ENCODE measurements at places on chromosomes 16 and 17.

DNA sequence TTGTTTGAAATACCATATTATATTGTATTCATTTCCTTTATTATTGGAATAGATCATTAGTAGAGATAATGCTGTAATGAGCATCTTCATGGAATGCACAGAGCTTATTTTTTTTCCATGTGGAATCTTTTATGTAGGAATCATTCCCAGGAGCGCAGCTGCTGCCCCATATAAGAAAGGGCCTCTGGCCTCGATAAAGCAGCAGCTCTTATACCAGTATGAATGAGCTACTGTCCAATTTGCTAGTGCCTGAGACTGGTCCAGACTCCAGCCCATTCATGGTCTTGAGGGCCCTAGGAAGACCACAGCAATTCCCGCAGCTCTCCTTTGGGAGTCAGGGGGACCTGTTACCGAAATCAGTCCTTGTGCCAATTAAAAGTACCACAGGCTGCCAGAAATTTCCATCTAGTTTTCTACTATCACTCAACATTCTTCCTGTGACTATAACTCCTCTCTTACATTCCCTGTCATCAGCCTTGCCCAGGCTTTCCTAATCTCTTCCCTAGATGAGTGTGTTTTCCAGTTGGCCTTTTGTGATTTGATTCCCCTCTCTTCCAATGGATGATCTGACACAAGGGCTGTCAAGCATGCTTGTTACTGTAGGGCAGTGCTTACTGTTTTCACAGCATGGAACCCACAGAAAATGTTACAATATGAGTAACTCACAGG is 1.9 kb downstream of the ZNF843 start:
- DNase-seq, result no peak

DNA sequence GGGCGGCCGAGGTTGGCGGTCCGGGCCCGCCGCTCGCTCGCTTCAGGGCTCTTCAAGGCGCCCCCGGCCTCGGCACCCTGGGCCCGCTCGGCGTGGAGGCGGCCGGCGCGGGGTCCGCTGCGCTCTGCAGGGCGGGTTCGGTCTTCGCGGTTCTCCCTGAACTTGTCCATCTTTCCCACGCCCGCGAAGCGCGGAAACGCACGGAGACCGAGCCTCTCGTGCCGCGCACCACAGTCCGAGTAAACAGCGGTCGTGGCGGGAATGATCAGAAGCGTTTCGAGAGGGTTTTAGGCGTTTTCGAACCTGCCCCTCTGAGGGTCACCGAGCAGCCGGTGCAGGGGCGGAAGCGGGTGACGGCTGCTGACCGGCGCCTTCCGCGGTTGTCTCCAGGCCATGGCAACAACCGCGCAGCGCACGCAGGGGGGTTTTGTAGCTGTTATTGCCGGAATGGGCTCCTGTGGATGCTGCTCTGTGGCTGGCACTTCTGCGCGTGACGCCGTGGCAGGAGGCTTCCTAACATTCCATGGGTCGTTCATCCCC is 414 bp downstream of the NARF start:
- DNase-seq, result no peak

GRCh38 chr16:3979070-3979469 is 98.6 kb upstream of the CREBBP start:
- no peak for DNase-seq

DNA sequence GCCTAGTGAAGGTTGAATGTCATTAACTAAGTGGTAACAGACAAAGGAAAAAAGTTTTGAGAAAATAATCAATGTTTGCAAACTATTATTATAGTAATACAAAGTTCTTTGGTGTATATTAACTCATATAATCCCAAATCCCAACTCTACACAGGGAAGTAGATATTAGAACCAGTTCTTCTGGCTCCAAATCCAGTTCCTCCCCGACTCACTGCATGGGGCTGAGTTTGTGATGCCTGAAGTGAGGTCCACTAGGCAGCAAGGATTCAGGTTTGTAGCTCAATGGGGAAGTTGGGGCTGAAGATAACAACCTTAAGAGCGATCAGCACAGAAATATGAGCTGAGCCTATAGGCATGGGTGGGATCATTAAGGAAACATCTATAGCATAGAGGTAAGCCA is 5.6 kb upstream of the SYNRG start:
- DNase-seq, result no peak

GRCh38 chr17:18182978-18183333 is 672 bp upstream of the ALKBH5 start:
- peak; percentile 96 for DNase-seq

DNA sequence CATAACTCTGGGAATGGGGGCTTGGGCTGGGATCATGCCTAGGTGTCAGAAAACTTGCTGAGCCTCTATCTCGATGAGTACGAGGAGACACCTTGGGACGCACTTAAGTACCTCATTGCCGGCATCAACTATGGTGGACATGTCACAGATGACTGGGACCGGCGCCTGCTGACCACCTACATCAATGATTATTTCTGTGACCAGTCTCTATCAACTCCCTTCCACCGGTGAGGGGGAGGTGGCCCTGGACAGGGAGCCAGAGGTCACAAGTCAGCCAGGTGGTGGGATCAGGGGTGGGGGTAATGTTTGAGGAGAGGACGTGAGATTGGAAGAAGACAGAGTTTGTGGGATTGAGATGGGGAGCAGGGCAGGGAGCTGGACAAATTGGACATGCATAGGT is 3.4 kb upstream of the KDM6B start:
- no peak for DNase-seq

DNA sequence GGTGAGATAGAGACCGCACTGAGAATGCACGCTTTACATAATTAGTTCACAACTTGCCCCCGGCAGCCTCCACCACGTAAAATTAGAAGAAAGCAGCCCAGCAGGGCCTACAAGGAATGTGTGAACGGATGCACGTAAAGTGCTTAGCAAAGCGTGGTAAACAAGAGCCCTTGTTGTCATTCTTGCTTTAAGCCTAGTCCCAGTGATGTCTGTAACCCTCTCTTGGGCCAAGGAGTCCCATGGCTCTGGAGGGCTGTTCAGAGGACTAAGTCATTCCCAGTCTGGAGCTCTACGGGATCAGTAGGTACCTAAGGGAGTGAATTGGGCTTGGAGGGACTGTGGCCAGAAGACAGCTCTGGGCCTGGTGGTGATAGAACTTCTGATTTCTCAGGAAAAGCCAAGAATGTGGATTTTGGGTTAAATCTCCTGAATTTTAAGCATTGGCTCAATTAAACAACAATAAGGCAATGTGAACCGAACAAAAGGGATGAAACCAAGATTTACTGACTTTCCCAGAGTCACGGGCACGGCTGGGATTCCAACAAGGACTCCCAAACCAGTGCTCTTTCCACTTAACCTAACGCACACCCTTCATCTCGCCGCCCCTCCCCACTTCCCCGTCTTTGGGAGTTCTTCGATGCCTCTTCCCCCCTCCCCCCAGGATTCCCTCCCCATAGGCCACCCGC is 775 bp upstream of the CHP2 start:
- DNase-seq, result no peak

GRCh38 chr17:48025040-48025903 is 12.3 kb downstream of the COPZ2 start:
- DNase-seq, result peak; percentile 99

DNA sequence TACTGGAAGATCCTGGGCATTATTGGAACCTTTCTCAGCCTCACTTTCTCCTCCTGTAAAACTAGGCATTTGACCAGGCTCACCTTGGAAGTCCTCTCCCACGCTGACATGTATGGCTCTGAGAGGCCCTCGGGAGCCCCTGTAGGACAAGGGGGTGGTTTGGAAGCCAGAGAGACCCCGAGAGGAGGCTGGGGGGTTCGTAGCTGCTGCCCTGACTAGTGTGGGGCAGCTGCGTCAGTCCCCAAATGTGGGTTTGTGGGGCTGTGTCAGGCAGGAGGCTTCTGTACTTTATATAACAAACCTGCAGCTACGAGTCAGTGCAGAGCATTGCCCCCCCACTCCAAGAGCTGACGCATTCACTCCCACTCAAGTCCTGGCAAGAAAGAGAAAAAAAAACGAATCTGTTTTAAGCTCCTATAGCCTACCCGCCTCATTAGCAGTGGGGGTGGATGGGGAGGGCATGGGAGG is 1.8 kb downstream of the CX3CL1 start:
- no peak for DNase-seq

- no peak for DNase-seq
Observed at GRCh38 chr16:51716195-51716594, 565.1 kb upstream of the SALL1 start.

GRCh38 chr16:424033-424622 is 1.3 kb upstream of the RAB11FIP3 start:
- no peak for DNase-seq

- DNase-seq, result peak; percentile 79
Observed at GRCh38 chr17:8072729-8073461, 14.6 kb downstream of the ALOX12B start.

GRCh38 chr17:72238157-72238673 is 117.4 kb downstream of the SOX9 start:
- no peak for DNase-seq

DNA sequence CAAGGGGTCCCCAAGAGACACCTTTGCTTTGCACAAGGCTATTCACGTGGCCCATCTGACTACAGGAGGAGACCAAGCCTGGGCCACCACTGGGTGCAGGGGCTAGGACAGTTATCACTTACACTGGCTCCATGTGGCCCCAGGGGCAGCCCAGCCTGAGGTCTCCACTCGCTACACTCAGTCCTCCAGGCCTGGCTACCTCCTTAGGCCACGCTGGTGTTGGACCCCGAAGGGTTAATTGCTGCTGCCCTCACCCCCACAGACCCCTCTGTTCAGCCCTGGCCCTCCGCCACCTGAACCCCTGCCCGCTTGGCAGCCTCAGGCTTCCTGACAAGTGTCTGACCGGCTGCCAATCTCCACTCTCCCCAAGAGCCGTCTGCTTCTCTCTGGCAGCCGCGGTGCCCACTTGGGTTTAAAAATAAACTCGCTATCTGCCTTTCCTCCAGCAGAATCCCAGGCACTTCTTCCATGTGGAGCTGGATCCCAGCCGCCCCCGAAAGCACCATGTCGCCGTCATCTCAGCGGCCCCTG is 27.8 kb downstream of the ADAM11 start:
- DNase-seq, result no peak

DNA sequence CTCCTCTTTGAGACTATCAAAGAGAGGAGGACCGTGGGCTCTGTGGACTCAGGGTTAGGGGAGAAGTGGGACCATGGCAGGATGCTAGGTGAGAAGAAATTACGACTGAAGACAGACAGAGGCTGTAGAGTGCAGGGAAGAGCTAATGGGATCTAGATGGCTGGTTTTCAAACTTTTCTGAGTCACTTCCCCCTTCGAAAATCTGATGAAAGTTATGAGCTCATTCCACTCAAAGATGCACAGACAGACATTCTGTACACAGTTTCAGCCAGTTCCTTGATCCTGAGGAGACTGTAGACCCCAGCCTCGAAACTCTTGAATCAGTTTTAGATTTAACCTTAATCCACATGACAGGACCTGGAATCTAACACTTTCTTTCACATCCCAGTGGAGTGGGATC is 40.7 kb downstream of the RGS9 start:
- DNase-seq, result no peak

Measured in activated CD4-positive, alpha-beta T cell treated with anti-CD3 and anti-CD28 coated beads, Interleukin-2, amount 10 ng/mL, durations not matched to agents 24 days and 14 days (primary cell).